ENCODE measurements at places on chromosomes 1 and 21.

GRCh38 chr1:244917073-244917670 is 52.8 kb upstream of the HNRNPU start:
- DNase-seq: no peak

DNA sequence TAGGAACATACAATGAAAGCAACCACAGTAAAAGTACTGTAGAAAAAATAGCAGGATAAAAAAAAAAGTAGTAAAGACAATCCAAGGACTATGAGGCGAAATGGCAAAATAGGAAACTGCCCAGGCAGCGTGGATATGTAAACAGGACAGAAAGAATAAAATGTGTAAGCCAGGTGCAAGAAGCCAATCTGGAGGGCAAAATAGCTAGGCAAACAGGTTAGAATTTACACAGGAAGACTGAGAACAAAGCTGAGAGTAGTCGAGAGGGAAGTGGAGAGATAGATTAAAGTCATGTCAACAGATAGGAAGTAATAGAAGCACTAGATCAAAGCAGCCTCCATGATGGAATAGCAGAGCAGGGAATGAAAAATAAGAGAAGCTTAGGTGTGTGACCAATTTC is 124.2 kb upstream of the B3GALT2 start:
- DNase-seq: no peak

- no peak for DNase-seq
These were observed 174.8 kb downstream of the ASTN1 start for GRCh38 chr1:176989754-176990153.

DNA sequence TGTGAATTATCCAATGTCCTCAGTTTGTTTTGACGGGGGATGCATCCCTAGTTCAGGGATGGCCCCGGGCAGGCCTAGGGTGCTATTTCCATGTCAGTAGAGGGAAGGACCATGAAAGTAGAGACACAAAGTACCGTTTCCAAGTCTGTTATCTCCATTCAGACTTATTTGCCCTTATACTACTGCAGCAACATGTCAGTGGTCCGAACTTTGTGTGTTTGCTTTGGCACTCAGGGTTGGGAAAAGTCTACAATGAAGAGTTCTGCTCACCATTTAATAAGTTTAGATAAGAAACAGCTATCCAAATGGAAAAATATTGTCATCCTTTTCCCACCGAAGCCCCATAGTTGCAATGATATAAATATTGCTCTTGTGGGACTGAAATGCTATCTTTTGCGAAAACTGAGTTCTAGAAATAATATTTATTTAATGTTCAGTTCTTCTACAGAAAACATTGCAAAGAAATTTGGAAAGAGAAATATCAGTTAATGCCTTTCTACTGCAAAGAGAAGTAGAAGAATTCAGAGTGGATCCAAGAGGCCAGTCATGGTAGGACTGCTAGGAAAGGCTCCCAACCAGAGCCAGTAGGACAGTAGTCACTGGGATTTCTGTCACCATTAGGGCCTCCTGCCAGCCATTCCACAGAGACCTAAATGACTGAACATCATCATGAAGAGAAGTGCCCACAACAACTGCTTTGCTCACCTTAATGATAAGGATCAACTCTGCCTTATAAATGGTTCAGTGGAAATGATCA is 11.5 kb upstream of the AGT start:
- no peak for DNase-seq

GRCh38 chr1:68128157-68128556 is 77.7 kb upstream of the DIRAS3 start:
- DNase-seq: no peak

GRCh38 chr1:170749549-170749948 is 85.6 kb downstream of the PRRX1 start:
- no peak for DNase-seq

DNA sequence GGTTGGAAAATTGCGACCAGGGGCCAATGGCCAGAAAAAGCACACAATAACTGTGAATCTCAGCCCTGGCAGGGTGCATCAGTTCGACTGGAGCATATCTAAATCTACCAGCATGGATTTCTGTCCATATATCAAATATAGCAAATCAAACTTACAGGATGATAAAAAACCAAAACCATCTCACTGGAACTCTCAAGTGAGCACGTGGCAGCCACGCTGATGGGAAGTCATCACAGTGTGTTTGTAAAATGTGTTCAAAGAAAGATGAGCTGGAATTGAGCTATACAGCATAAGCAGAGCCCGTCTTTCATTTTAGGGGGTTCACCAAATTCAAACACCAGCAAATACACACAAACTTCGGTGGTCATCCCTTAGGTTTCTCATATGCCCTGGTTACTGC is 610.1 kb downstream of the AJAP1 start:
- DNase-seq: no peak

- no peak for DNase-seq
These were observed 46.1 kb downstream of the CAMTA1 start for GRCh38 chr1:6831366-6831765.

- DNase-seq: no peak
These were observed 49.0 kb upstream of the MAB21L3 start for GRCh38 chr1:116062201-116062600.

GRCh38 chr21:14683063-14683462 is 136.9 kb upstream of the SAMSN1 start:
- DNase-seq: no peak

- DNase-seq: no peak
These were observed 70.8 kb upstream of the FAM20B start for GRCh38 chr1:178954937-178955336.

DNA sequence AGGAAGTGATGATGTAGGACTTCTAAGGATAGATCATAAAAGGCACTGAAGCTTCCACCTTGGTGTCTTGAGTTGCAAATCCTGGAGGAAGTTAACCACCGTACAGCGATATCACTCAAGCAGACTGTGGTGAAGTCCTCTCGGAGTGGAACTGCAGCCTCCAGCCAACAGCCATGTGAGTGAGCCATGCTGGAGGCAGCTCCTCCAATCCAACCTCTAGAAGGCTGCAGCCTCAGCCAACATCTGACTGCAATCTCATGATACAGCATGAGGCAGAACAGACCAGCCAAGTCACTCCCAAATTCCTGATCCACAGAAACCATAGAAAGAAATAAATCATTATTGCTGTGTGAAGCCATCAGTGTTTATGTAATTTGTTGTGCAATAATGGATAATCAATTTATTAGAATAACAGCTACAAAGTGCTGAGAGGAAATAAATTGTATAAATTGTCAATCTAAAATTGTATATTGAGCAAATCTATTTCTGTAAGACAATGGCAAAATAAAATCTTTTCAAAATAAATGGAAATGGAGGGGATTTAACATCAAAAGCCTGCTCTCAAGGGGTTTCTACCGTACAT is 65.0 kb downstream of the PRSS38 start:
- no peak for DNase-seq

DNA sequence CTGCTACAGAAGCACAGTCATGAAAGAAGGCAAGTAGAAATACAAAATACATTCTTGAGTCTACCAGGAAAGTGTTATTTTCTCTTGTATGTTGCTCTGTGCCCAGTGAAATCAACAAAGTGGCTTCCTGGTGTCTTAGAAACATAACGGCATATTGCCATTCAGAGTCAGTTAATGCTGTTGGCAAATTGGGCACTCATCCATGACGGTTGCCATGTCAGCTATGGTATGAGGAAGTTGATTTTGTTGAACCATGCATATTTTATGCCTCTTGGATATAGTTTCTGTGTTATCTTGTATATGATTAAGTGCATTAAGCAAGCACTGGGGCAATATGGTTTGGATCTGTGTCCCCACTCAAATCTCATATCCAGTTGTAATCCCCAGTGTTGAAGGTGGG is 153.1 kb upstream of the CXADR start:
- no peak for DNase-seq

DNA sequence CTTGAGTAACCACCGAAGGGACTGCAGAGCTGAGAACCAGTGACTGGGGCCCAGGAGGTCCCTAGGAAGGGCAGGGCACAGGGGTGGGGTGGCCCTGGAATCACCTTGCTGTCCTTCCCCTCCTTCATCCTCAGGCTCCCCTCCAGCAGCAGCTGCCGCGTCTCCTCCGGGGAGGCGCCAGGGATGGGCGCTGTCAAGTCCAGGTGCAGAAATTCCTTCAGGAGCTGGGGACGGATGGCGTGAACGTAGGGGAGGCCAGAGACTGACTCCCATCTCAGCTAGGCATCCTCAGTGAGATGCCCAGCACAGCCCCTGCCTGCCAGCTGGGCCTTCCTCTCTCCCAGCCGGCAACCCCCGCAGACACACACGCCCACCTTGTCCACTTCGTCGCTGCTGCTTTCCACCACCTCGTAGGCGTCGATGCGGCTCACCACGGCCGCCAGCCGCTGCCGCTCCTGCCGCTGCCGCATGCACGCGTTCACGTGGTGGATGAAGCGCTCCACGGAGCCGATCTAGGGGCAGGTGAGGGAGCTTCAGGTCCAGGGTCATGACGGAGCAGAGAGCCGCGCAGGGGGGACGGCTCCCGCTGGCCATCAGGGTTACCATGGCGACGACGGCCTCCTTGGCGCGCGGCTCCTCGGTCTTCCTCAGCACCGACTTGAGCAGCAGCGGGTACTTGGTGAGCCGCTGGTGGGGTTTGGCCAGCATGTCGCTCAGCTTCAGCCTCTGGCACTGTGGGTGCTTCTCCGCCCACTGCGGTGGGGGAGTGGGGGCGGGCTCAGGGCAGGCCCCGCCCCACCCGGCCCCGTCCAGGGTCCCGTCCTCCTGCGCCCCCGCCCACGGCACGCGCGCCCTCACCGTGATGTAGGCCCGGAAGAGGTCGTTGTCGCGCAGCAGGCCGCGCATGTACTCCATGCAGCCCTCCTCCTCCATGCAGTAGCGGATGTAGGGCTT is 4.4 kb upstream of the TNFRSF25 start:
- DNase-seq: no peak

DNA sequence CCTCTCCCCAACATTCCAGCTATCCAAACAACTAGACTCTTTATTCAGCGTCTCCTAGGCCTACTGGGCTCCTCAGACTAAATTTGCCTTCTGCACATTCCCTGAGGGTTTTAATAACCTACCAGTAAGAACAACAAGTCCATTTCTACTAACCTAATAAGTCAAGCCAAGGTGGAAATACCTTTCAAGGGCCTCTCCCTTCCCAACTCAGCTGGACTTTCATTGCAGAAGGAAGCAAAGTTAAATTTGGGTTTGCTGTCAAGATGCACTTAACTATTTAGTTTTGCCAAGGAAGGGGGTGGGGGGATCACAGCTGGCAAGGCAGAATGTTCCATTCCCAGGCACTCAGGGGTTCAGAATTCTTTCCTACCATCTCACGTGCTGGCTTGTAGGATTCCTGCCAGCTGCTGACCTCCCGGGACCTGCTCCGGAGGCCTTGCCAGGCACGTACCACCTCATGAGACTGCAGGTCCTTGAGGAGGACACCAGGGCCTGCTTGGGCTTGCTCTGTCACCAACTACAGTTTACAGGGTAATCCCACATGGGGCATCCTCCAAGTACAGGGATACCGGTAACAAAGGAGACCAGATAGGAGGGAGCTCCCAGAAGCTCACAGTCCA is 29.8 kb downstream of the SLC30A1 start:
- DNase-seq: no peak

- DNase-seq: no peak
These were observed 54.4 kb downstream of the EVI5 start for GRCh38 chr1:92730476-92730875.

DNA sequence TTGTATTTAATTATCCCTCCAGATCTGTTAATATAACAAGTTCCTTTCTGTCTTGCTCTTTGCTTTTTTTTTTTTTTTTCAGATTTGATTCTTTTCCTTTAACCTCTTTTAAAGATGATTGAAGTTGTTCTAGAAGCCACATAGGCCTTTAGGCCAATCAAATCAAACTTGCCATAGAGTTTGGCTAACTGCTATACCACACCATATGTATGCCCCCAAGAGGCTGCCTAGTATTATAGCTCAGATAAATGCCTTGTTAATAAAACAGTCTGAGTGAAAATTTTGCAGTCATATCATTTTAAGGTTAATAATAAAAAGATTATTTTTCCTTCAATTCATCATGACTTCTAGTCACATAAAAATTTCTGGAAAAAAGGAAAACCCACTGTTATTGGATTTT is 696.0 kb upstream of the CHRM3 start:
- no peak for DNase-seq

GRCh38 chr1:112057736-112058135 is 68.3 kb upstream of the KCND3 start:
- DNase-seq: no peak

GRCh38 chr1:223106856-223107255 is 36.2 kb downstream of the TLR5 start:
- DNase-seq: no peak

GRCh38 chr1:149963358-149963757 is 26.7 kb upstream of the MTMR11 start:
- DNase-seq: no peak

GRCh38 chr1:239805851-239806772 is 285.6 kb upstream of the FMN2 start:
- no peak for DNase-seq

GRCh38 chr1:243345205-243345604 is 89.4 kb downstream of the SDCCAG8 start:
- DNase-seq: no peak

DNA sequence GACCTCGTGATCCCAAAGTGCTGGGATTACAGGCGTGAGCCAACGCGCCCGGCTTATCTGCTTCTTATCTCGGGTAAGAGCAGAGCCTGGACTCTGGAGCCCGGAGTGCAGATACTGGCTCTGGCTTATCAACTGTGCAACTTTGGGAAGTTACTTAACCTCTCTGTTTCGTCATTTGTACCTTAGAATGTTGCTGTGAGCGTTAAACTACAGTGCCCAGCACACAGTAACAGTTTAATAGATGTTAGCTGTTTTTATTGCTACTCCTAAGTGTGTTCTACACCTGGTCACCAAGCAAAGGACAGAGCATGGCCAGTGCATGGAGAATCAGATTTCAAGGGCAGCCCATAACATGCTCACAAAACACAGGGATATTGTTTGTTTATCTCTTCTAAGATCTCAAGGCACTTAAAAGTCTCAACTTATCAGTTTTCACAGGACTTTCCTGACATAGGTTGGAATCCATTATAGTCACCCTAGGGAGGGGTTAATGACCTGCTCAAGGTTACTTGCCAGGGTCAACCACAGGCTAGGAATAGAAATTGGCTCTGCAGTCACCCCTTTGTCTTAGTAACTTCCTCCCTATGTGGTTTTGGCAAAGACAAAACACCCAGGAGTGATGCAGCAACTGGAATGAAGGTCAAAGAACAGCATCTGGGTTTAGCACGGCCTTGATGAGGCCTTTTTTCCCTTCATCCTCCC is 22.5 kb upstream of the SRP9 start:
- no peak for DNase-seq

GRCh38 chr1:168518201-168518689 is 25.6 kb downstream of the XCL2 start:
- no peak for DNase-seq
